ENCODE measurements at places on chromosomes 13 and 19.

DNA sequence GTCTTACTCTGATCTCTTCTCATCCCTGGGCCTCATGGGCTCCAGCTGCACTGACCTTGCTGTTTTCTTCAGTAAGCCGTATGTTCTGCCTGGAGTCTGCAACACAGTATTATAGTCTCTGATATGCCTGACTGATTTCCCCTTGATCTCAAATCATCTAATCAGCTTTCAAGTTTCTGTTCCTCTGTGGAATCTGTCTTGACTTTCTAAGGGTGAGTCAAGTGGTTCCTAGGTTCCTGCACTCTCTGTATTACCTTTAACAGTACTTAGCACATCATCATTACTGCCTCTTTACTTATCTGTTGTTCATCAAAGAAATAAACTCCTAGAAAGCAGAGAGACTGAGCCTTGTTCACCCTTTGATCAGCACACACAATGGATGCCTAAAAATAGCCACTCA lies 350.7 kb downstream of the LMO7 start:
- DNase-seq, result no peak

DNA sequence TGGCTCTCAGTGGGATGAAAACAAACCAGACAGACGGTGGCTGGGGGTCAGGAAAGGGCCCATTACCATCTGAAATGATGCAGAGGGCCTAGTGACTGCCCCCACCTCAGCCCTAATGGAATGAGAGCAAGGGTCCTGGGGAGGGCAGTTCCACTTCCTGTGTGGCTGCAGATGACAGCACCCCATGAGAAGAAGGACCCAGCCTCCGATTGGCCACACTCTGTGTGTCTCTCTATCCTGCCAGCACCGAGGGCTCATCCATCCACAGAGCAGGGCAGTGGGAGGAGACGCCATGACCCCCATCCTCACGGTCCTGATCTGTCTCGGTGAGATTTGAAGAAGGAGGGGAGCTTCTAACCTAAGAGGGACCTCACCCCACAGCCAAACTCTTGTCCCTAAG lies 498 bp downstream of the LILRB1 start:
- no peak for DNase-seq

DNA sequence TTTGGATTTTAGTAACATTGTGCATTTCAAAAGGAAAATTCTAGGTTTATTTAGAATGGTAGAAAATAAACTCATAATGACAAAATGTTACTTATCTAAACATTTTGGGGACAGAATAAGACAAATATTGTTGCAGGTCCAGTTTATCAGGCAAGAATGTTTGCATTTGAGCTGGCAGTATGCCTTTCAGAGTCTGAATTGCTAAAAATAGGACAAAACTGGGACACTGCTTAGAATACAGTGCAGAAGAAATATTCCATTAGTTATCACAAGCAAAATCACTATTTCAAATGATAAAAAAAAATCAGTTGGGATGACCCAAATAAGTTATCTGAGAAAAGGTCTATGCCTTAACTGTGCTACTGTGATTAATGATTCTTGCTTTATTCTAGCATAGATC lies 870.3 kb upstream of the MIR17HG start:
- DNase-seq, result no peak

- DNase-seq, result no peak
Observed at GRCh38 chr13:45683701-45684100, 18.4 kb upstream of the CBY2 start.

DNA sequence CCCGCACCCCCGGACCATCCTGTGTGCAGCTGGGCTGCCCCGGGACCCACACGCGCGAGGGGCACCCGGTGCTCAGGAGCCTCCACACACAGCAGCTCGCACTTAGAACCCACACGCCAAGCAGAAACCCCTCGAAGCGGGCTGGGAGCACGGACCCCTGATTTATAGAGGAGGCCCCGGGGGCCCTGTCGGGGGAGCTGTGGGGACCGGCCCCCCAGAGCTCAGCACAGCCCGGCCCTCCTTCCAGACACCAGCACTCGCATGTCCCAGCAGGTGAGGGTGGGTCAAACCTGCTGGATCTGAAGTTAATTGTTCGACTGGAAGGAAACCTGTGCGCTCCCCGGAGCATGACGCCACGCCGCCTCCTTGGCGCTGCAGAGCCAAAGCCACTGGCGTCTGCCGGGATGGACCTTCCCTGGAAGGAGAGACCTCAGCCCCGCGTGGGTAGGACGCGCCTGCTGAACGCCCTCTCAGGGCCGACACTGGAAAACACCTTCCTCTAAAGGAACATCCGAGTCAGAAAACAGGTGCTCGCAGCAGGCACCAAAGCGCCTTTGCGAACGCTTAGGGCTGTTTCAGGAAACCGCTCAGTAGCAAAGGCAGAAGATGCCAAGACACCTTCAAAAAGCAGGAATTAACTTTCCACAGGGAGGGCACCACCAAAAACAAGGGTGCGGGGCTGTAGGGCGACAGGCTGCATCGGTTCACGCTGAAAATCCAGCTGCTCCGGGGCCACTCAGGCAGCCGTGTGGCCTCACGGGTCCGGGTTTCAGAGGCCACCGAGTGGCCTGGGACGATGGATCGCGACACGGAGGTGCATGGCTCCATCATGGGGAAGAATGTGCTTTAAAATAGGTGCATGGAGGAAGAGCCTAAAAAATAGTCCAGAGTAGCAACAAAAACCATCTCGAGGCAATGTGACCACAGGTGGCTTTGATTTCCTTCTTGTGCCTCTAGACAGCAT lies 37.8 kb upstream of the GRTP1 start:
- no peak for DNase-seq

- no peak for DNase-seq
Observed at GRCh38 chr13:98468361-98468760, 108.5 kb downstream of the STK24 start.

DNA sequence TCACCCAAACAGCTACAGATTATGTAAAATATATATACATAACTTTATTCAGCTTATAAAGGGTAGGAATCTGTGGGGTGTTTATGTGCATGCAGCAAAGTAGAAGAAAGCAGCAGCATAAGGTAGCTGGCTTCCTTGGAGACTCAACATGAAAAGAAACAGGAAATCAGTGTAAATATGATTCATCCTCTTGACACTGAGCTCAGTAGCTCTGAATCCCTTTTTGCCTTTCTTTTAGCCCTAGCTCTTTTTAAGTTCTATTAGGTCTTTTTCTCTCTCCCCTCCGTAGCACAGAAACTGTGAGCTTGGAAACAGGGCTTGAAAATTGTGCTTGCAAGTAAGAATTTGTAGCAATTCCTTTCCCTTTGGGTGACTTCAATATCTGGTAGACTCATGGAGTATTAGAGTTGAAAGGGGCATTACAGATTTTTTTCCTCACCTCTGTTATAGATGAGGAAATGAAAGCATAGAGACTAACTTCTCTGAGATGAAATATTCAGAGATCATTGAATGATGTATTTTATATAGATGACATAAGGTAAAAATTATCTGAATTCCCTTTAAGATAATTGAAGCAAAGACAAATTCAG lies 314.4 kb downstream of the PCDH9 start:
- DNase-seq, result no peak

GRCh38 chr19:33831825-33832224 lies 35.2 kb downstream of the KCTD15 start:
- no peak for DNase-seq

GRCh38 chr19:53037101-53038097 lies 7.1 kb upstream of the ERVV-2 start:
- no peak for DNase-seq

DNA sequence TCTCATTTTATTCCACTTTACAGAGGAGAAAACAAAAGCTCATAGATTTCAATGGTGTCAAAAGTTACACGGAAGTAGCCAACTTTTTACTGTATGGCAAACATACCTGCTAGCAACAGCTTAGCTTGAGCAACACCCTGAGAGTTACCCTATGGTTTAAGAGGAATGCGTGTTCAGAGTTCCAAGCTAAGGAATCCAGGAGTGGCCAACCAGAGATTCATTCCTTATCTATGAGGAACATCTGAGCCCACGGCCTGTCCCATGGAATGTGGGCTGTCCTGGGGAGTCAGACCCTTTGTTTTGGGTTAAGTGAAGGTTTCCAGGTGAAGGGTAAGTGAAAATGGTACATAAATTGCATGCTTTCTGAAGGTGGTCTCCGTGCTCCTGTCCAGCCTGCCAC lies 67.5 kb downstream of the STARD13 start:
- peak; percentile 30 for DNase-seq

DNA sequence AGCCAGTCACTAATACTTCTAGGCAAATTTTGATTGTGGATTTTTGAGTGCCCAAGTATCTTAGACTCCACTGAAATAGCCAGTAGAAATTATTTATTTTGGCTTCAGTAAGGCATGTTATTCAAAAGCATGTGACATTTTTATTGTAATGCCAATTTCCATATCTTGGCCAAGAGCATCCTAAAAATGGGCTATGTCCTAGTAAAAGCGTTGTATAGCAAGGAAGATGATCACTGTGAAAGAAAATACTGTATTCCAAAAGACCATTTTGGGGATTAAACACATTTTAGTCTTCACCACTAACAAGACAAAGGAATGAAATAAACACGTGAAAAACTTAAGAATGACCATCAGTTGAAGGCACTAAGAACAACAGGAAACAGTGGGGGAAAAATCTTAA lies 149.1 kb downstream of the NUFIP1 start:
- DNase-seq, result no peak

DNA sequence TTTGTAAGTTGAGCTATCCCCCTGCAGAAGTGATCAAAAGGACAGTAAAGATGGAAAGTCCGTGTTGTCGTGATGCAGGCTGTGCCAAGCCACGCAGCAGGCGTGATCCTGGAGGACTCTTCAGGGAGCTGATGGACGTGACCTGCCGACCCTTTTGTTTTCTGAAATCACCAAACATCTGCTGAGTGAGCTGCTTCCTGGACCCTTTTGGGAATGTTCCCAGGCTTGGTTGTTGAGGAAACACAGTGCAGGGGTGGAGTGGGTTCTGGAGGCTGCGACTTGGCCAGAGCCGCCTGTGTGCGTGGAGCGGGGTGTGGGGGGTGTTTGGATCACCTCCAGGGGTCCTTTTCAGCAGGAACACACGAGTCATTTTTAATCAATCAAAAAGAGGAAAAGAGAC lies 15.4 kb upstream of the CPAMD8 start:
- DNase-seq, result no peak

DNA sequence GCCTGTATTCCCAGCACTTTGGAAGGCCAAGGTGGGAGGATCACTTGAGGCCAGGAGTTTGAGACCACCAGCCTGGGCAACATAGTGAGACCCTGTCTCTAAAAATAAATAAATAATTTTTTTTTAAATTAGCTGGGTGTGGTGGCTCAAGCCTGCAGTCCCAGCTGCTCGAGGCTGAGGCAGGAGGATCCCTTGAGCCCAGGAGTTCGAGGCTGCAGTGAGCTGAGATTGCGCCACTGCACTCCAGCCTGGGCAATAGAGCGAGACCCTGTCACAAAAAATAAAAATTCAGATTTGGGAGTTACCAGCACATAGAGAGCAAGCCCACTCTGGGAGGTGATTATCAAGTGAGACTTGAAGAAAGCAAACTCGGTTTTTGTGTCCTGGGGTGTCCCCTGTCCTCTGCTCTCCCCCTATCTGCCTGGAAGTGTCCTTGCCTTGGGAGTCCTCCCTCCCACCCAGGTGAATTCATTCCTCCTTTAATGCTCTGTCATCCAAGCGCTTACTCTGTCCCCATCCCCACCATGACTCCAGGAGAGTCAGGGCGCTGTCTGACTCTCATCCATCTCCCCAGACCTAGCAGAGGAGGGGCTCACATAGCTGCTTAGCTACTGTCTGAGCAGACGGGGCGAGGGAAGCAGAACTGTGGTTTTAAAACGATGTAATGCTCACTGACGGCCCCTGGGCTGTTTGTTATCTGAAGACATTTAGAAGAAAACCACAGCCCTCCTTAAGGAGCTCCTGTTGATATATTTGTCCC lies 146.8 kb downstream of the STK24 start:
- no peak for DNase-seq

GRCh38 chr13:114325729-114326128 lies 11.4 kb downstream of the CHAMP1 start:
- no peak for DNase-seq

- DNase-seq, result peak; percentile 44
Observed at GRCh38 chr19:50500060-50500752, 10.8 kb downstream of the JOSD2 start.

GRCh38 chr19:5023128-5023571 lies 54.2 kb downstream of the KDM4B start:
- DNase-seq, result no peak

GRCh38 chr13:110593430-110594130 lies 21.8 kb upstream of the NAXD start:
- DNase-seq, result no peak

GRCh38 chr19:13795595-13796300 lies 505 bp downstream of the ZSWIM4 start:
- peak; percentile 40 for DNase-seq

DNA sequence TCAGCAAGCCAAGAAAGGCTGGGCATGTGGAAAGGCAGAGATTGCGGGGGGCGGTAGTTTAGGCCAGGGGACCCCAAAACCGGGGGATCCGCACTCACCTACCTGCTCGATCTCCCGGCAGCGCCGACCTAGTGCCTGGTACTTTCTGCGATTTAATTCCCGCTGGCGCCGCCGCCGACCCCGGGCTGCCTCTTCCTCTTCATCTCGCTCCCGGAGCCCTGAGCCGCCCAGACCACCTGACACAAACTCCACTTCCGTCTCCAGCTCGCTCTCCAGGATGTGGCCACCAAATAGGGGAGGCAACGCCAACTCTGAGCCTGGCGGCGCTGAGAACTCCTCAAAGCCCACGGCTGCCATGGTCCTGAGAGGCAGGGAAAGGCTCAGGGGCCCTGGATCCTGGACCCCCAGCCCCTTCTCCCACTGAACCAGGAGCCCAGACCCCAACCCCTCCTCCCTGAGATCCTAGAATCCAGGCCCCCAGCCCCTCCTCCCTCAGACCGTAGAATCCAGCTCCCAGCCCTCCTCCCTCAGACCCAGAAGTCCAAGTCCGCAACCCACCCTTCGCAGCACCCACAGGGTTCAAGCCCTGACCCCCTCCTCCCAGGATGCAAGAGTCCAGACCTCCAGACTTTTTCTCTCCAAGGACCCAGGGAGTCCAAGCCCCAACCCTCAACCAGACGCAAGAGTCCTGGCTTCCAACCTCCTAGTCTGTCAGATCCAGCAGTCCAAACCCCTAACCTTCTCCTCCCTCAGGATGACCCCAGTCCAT lies 933 bp downstream of the TFPT start:
- peak; percentile 55 for DNase-seq

GRCh38 chr13:69487576-69487975 lies 620.0 kb upstream of the ATXN8OS start:
- DNase-seq, result no peak

GRCh38 chr13:35475960-35476943 lies at the start of gene MAB21L1:
TSS of gene MAB21L1 (minus strand) at chr13:35476689. CDS start at chr13:35476138, 551 bp downstream.
- DNase-seq, result no peak

- no peak for DNase-seq
Observed at GRCh38 chr13:114268344-114269280, 12.8 kb upstream of the UPF3A start.

- peak; percentile 20 for DNase-seq
Observed at GRCh38 chr19:10551698-10552301, 8.1 kb downstream of the ATG4D start.

- no peak for DNase-seq
Observed at GRCh38 chr19:1471515-1472160, 7.4 kb downstream of the C19orf25 start.

- no peak for DNase-seq
Observed at GRCh38 chr19:58382997-58383603, 2.3 kb upstream of the ZNF837 start.
